ENCODE measurements at places on chromosomes 7 and 10. TPM values are rescaled to one million over a fixed set of nuclear protein-coding genes. Genes with fewer than 3 reads are reported as not detected.

- no peak for DNase-seq
Measured at GRCh38 chr10:87523731-87524130, 19.0 kb downstream of the MINPP1 start.

- no peak for DNase-seq
Measured at GRCh38 chr7:91358303-91358702, 94.1 kb downstream of the FZD1 start.

- no peak for DNase-seq
Measured at GRCh38 chr10:46272863-46273415, 13.9 kb upstream of the ANTXRL start.

DNA sequence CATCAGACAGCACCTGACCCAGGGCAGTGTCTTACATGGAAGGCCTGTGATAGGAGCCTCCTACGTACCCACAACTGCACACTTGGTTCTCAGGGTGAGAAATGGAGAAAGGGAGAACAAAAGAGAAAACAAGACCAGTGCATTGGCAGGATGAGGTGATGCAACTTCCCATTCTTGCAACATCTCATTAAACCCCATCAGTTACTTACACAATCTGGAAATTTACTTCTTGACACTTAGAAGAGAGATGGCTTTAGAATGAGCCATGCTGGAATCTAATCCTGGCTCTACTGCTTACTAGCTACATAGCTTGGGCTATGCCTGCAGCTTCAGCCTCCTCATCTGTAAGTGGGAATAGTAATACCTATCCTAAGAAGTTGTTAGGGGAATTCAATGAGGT, 391.7 kb downstream of the KCNMA1 start:
- DNase-seq, result no peak

- DNase-seq, result peak; percentile 13
Measured at GRCh38 chr10:13270877-13271551, 28.9 kb downstream of the PHYH start.

- no peak for DNase-seq
Measured at GRCh38 chr10:28274475-28274874, 28.4 kb downstream of the MPP7 start.

DNA sequence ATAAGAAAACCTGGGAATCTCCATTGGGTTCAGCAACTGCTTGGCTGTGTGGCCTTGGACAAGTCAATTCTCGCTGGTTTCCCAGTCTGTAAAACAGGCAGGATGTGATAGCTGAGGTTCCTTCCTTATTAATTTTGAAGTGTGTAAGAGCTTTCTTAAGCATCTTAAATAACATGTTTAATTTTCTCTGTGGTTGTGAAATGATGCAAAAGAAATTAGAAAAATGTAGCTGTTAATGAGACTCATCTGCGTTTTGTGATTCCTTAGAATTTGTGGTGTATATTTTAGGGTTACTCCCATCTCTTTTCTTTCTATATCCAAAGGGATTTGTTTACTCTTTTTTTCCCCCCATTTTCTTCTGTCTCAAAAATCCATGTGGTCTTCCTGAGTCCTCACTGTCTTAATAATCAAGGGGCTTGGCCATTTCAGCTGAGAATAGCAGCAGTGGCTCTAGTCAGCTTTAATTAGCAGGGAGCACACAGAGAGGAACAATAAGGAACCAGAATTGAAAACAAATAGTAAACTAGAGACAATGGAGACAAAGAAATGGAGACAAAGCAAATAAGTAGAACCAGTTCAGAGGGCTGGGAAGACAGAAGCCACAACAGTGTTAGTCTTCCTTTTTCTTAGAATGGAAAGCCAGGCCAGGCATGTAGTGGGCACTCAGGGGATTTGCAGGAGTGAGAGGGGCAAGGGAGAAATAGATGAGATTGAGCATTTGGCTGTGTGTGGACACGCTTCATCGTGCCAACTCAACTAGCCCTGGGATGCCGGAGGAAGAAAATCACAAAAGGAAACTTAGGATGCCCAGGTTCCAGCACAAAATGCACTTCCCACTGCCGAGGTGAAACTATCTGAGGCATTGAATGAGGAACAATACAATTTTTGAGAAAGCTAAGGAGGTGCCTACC, 93.9 kb downstream of the CHN2 start:
- DNase-seq, result no peak

DNA sequence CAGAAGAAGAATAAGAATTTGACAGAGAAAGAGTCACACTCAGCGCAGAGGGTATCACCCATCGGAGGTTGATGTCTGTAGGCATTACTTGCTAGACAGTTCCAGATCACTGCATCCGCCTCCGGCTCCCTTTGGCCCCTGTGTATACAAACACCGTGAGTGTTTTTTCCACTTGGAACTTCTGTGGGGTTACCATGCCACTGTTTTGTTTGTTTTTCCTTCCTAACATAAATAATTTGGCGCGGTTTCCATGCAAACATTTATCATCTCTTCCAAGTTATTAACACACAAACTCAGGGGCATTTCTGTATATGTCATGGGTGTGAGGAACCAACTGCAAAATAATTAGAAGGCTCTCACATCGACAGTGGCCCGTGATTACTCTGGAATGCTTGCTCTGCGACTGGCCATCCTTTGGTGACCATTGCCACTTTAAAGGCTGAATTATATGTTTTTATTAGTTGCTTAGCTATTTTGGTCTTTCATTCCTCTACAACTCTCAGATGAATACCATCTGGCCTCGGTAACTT, 612.2 kb upstream of the MKI67 start:
- DNase-seq, result no peak

GRCh38 chr10:104415526-104416165, 62.0 kb downstream of the CFAP58 start:
- DNase-seq, result no peak

GRCh38 chr10:121702351-121703320, 104.4 kb upstream of the FGFR2 start:
- DNase-seq, result no peak

- DNase-seq, result no peak
Measured at GRCh38 chr10:119539359-119539825, 3.1 kb downstream of the RGS10 start.

DNA sequence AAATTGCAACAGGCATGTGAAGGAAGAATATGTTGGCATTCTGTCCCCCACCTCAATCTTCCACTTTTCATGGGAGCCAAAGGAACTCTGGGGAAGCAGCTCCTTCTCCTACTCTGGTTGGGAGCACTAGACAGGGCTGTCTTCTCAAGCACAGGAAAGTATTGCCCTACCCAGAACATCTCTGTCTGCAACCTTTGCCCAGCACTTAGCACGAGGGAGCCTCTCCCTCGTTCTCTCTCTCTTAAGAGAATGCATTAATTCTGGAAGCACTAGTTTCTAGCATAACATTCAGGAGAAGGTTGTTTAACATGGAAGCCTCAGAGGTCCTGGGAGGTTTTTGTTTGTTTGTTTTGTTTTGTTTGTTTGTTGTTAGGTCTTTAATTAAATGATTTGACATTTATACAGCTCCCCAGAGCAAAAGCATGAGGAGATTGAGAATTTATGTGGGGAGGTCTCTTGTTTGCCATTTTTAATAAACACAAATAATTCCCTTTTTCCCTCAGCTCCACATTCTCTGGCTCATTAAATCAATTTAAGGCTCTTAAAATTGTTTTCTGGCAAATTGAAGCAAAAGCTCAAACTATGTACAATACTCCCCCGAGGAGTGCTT, 240.6 kb downstream of the TRIL start:
- DNase-seq, result no peak

GRCh38 chr10:80410122-80410521, 1.8 kb downstream of the PRXL2A start:
- no peak for DNase-seq

DNA sequence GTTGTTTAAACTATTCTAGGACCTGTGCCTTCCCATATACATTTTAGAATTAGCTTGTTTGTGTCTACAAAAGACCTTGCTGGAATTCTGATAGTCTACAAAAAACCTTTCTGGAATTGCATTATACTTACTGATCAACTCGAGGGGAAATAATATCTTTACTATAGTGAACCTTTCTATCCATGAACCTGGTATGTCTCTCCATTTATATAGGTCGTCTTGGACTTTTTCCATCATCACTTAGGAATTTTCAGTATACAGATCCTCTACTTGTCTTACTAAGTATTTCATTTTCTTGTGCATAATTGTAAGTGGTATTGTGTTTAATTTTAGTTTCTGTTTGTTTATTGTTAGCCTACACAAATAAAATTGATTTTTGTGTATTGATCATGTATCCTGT, 101.1 kb downstream of the WDFY4 start:
- no peak for DNase-seq

The AKR1C3 gene
- total RNA-seq, result 96.8 TPM

The INA gene
- 0.52 TPM for total RNA-seq

The RBP3 gene
- not detected for total RNA-seq

The PTN gene
- total RNA-seq, result 9.2 TPM

The METTL27 gene
- 1.7 TPM for total RNA-seq

The ADAP1 gene
- total RNA-seq, result 65.6 TPM

Measured in Caco-2 (cell line).